SK-N-SH (cell line): ENCODE measurements at places on chromosomes 13 and 19. TPM values are rescaled to one million over a fixed set of nuclear protein-coding genes. Genes with fewer than 3 reads are reported as not detected.
A peak's percentile ranks its signal among the peaks of the same experiment; 100 is the strongest.

The ZNF160 gene
- 10.1 and 12.3 TPM in 2 replicates for polyA plus RNA-seq

The DACH1 gene
- polyA plus RNA-seq, result 0.15 and 0.21 TPM in 2 replicates

DNA sequence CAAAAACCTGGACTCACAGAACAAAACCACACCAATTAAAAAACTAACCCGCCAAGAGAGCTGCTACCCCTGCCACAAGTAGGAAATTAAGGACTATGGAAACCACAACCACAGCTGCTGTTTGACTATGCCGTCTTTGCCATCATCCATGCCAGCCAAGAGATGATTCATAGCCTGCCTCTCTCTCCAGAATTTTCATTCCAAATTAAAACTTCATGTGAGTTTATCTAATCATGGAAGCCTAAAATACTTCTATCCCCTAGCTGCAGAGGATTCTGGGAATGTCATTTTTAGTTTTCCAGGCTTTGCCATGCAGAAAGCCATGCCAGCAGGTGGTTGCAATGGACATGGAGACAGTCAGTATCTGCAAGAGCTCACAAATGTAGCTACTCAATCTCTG, 27.6 kb upstream of the GTF2F2 start:
- DNase-seq, result no peak

DNA sequence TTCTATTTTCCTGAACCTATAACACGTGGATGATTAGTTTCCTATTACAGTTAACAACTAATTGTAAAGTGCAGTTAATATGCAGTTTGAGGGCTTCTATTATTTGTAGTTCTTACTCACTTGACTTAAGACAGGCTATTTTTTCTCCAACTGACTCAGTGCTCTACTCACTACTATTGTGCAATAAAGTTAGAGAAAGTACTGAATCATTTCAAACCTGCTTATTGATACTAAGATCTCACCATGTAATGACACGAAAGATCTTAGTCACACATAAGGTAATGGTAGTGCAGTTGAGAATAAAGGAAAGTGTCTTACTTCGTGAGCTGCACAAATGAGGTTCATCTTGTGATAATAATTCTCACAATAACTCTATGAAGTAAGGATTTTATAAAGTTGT, 22.8 kb upstream of the ITM2B start:
- no peak for DNase-seq

DNA sequence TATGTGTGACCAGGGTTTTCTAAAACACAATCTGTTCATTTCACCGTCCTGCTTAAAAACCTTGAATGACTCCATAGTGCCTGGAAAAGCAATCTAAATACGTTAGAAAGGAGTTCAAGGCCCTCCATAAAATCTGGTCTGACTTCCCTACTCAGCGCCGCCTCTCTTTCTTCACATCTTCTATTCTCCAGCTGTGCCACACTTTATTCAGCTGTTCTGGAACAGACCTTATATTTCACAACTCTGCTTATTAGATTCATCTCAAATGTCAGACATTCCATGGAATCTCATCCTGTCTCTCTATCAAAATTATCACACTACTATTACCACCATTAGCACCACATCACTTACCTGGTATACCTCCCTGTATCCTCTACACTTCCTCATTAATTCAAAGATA, 19.8 kb upstream of the SPART start:
- no peak for DNase-seq

GRCh38 chr13:59510386-59510785, 653.3 kb downstream of the DIAPH3 start:
- DNase-seq, result no peak

DNA sequence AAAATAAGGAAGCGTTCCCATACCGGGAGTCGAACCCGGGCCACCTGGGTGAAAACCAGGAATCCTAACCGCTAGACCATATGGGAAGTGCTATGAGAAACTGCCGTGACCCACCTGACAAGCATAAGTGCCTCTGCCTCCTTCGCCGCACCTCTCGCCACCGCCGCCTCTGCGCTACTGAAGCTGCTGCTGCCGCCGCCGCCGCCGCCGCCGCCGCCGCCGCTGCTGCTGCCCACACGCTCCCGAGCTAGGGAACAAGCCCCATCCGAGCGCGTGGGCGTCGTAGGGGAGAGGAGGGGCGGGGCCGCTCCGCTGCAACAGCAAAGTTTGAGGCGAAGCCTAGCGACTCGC, 610 bp upstream of the WBP4 start:
- DNase-seq, result peak; percentile 75

DNA sequence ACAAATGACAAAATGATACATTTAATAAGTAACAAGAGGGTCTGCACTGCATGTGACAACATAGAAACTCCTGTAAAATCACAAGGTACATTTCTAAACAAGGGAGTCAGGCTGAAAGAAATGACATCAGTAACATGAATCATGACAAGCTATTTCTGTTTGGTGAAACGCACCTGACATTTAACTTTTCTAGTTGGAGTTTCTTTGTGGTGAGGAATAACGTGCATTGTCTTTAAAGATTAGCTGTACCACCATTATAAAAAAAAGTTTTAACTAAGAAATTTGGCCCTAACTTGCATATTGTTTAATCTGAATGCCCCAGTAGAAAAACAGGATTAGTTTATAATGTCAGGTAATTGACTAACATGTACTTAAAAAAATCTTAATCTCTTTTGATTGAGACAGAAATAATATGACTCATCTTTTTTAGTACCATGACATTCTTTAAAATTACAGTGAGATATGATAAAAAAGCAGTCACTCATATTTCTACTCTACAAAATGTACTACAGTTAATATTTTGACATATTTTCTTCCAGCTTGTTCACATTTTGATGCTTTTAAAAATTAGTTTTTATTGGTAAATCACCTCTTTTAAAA, 418.2 kb downstream of the KLF12 start:
- DNase-seq, result no peak
